NCI-H2107 (cell line): ENCODE measurements at places on chromosomes 12 and 14.

- DNase-seq, result no peak
Observed at GRCh38 chr12:103586132-103586531, 941 bp upstream of the STAB2 start.

GRCh38 chr12:27280412-27280811 lies 36.3 kb downstream of the STK38L start:
- no peak for DNase-seq

DNA sequence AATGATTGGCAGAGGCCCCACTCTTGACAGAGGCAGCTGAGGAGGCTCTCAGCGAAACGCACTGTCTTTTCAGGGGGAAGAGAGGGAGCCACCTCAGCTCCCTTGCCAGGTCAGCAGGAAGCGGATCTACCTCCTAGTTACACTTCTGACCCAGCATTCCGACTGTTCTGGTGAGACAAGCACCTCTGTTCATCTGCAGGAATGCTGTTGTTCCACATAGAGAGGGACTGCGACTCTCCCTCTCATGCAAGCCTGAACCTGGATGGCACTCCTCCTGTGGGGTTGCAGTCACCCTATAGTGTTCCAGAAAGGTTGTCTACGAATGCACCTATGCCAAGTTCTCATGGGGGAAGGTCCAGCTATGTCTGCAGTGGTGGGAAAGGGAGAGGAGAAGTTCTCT lies 37.1 kb upstream of the AEBP2 start:
- no peak for DNase-seq

DNA sequence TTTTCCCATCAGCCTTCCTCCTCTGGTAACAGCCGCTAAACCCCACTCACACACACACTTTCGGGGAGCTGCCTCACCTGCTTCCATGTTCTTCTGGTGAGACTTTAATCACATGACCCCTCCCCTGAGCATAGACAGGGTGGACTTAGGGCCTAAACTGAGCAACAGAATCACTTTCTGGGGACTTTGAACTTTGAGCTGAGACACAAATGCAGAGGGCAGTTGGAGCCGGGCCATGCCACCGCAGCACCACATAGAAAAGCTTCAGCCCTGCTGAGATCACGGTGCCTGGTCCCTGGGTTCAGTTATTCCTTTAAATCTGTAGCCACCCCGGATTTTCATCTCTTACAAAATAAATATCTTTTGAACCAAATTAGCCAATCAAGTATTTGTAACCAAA lies 18.4 kb upstream of the MAP3K9 start:
- DNase-seq, result no peak

GRCh38 chr12:6273541-6274230 lies 36.8 kb upstream of the PLEKHG6 start:
- no peak for DNase-seq
